Posterior vena cava (tissue), 2 donors: ENCODE measurements at places on chromosomes 11 and 22.
A peak's percentile ranks its signal among the peaks of the same experiment; 100 is the strongest.

DNA sequence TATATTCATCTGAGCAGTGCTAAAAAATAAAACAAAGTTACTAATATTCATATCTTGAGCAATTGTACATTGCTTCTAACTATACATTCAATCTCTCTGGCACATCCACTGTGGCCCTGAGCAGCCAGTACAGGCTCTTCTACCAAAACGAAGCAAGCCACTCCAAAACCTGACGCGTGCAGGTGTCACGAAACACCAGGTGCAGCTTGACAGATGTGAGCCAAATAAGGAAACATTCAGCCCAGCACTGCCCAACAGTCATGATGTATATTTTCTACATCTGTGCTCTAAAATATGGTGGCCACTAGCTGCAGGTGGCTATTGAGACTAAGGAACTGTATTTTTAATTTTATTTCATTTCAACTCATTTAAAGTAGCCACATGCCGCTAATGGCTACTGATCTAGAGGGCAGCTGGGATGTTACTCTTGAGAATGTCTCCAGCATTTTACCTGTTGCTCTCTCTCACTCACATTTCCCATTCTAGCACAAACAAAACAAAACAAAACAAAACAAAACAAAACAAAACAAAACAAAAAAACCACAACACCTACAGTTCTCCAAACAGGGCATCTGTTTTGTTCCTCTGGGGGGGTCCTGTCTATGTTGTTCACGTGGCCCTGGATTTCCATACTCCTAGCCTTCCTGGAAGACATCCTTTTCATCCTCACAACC is 77.7 kb downstream of the LARGE1 start:
- no peak for DNase-seq

GRCh38 chr11:111761036-111761435 is 5.2 kb downstream of the PPP2R1B start:
- no peak for DNase-seq

GRCh38 chr11:130337281-130338089 is 22.8 kb upstream of the ZBTB44 start:
- DNase-seq, result no peak

DNA sequence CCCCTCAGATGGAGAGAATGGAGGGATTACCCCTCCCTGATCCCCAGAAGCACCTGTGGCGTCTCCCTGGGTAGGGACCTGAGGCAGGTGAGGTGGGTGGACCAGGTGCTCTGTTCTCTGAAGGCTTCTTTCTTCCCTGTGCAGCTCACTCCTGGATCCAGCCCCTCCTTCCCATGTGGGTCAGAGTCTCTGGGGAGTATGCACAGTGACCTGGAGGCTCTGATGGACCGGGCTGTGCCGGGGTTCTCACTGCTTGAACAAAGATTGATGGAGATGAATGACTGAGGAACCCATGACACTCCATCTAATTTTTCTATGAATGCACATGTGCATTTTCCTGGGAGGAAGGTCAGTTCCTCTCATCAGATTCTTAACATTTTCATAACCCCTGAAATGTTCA is 78.6 kb upstream of the SHANK2 start:
- DNase-seq, result peak; percentile 45

DNA sequence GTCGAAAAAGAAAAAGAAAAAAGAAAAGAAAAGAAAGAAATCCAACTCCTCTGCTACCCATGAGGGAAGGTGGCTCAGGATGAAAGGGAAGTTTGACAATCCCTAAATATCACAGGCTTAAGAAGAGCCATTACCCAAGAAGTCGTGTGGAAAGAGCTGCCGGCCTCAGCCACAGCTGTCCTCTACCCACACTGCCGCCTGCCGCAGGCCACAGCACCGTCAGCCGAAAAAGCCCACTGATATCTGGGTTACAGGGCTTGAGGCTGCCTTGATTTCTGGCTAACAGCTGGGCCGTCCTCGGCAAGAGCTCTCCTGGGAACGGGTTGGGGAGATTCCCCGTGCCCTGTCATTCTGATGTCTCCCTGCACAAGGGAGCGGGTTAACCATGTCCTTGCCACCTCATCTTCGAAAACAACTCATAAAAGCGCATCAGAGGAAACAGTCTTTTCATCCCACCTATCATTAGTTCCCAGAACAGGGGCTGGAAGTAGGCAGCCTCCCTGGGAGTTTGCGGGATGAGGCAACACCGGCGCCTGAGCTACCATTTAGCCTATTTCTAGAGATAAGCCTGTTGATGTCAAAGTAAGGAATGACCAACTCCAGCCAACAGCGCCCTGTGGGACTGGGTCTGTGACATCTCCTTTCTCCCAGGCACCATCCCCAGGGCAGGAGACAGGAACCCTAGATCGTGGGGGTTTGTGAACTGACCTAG is 21.8 kb upstream of the SNX32 start:
- DNase-seq, result no peak

GRCh38 chr11:130095326-130095725 is 25.6 kb downstream of the APLP2 start:
- DNase-seq, result no peak

DNA sequence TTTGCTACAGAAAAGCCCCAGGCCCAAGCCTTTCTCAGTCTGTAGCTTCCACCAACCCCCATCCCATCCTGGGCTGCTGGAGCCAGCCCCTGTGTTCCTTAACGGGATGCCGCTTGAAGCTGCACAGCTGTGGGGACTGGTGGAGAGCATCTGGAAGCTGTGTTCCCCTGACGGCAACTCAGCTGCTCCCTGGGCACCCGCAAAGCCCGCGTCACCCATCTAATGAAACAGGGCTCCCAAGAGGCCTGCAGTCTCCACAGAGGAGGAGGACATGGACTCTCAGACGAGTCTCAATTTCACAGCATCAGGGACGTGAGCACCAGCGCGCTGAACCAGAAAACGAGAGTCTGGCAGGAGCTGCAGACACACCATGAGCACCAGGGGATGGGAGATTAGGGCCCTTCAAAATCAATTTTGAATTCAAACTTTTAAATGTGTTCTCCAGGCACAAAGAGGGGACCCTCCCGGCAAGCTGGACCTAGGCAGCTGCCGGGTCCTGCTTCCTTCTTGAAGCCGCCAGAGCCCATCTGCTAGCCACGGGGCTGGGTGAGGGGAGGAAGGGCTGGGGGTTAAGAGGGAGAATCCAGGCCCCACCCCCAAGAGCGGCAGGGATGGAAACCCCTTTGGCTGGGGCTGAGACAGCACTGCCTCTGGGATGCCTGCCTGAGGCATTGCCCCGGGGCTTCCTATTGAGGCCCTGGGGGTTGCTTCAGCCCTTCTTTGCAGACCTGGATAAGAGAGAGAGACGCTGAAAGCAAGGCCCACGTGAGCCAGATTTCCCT is 21.0 kb downstream of the LMO1 start:
- no peak for DNase-seq
